Progenitor cell of endocrine pancreas (in vitro differentiated cells): ENCODE measurements at places on chromosomes 6 and 20.

- no peak for DNase-seq
Observed at GRCh38 chr6:38676236-38676973, 26.5 kb downstream of the GLO1 start.

DNA sequence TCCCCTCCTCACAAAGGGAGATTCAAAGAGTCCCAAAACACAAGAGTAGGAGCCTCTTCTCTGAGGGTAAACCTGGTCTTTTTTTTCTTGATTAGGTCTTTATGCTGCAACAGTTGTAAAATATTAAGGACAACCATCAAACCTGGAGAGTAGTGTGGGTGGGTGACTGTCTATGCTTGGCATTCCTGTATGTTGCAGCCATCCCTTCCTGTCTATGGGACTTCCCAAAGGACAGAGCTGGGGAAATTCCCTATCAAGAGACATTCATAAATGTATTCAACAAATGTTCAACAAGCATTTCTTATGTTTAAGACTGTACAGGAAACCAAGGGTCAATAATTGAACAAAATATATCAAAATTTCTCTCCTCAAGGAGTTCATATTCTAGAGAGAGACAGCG is 5.5 kb downstream of the BTN2A2 start:
- no peak for DNase-seq

DNA sequence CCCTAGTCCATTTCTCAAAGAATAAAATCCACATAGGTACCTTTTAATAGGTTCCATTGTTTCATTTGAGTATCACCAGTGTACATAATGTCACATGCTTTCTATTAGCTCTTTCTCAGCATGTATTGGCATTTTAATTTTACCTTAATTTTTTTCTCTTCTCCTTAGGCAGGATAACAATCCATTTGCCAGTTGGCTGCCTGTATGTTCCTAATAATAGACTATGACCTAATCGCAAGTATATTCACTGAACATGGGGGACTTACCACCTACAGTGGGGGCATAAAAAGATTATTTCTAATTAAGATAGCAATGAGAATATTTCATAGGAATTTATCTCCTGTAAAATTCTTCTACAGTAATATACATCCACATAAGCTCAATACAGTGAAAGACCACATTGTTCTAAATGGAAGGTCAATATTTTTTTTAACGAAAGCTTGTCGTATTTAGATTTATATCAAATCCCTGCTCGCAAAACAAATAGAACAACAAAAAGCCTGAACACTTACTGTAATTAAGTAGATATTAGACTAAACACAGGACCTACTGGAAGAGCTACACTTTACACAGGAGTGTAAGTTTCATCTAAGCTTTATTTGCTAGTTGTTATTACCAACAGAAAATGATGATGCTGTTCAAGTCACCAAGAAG is 76.4 kb downstream of the OGFRL1 start:
- DNase-seq: no peak

DNA sequence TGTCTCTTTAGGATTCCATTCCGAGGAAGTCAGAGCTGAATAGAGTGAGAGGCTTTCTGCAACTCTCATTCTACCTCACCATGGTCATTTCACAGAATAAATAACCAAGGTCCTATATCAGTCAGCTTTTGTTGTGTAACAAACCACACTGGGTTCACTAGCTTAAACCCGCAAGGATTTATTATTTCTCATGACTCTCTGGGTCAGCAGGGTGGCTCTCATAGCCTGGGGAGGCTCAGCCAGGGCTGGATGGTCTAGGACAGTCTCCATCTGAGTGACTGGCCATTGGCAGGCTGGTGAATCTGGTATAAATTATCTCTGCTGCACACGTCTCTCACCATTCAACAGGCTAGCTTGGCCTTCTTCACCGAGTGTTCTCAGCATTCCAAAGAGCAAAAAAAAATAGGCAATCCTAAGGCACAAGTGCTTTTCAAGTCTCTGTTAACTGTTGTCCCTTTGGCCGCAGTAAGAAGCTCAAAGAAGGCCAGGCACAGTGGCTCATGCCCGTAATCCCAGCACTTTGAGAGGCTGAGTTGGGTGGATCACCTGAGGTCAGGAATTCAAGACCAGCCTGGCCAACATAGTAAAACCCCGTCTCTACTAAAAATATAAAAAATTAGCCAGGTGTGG is 39.7 kb downstream of the ISM1 start:
- DNase-seq: no peak

- no peak for DNase-seq
Observed at GRCh38 chr20:3987296-3987695, 28.1 kb downstream of the RNF24 start.

DNA sequence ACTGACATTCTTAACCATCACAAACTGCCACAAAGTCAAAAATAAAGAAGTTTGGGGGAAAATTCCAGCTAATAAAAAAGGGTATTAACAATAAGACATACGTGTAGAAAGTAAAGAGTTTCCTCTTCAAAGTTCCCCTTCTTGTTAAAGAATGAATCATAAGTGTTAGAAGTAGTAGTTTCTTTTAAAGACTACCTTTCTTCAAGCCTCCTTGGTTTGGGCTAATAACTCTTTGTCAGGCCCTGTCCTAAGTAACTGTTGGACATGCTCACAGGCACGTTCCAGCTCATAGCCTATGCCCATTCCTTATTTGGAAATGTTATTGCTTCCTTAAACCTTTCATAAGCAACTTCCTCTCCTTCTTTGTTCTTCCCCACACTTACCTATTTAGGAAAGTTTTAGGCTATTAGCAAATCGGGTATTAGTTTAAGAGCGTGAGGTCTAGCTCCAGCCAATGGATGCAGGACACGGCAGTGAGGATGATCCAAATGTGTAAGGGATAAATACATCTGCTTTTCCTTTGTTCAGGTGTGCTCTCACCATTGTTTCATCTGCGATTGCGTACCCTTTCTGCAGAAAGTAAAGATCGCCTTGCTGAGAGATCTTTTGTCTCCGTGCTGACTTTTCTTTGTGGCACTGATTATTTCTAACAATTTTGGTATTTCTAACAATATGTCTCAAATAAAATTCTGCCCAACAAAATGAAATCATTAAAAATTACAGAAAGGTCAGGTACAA is 64.9 kb downstream of the CHD6 start:
- no peak for DNase-seq

- no peak for DNase-seq
Observed at GRCh38 chr6:16752206-16752866, 8.9 kb downstream of the ATXN1 start.

DNA sequence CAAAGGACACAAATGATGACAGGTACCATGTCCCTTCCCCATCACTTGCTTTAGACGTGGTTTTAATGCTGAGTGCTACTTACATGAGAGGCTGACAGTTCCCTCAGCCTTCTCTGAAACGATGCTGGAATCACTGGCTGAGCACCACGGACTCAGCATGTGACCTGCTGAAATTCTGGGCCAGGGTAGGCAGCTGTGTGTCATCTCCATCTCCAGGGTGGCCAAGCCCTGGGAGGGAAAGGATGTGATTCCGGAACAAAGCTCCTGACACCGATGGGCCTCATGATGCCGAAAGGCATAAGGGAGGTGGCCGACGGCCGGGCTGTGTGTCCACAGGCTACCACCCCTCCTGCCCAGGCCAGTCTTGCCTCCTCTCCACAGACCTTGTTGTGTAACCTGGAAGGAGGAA is 184.3 kb upstream of the CST7 start:
- DNase-seq: peak; percentile 7

GRCh38 chr6:42532038-42532669 is 31.7 kb upstream of the UBR2 start:
- no peak for DNase-seq

DNA sequence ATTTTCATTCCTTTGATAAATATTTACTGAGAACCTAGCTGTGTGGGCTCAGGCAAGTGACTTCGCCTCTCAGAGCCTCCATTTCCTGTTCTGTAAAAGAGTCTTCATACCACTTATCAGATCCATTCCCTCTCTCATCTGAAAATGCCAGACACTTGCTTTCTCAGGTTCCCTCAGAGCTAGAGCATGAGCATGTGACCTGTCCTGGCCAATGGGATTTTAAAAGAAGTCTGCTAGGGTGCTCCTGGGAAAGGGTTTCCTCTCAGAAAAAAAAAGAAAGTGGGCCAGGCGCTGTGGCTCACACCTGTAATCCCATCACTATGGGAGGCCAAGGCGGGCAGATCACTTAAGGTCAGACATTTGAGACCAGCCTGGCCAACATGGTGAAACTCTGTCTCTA is 5.3 kb downstream of the KCNB1 start:
- no peak for DNase-seq

DNA sequence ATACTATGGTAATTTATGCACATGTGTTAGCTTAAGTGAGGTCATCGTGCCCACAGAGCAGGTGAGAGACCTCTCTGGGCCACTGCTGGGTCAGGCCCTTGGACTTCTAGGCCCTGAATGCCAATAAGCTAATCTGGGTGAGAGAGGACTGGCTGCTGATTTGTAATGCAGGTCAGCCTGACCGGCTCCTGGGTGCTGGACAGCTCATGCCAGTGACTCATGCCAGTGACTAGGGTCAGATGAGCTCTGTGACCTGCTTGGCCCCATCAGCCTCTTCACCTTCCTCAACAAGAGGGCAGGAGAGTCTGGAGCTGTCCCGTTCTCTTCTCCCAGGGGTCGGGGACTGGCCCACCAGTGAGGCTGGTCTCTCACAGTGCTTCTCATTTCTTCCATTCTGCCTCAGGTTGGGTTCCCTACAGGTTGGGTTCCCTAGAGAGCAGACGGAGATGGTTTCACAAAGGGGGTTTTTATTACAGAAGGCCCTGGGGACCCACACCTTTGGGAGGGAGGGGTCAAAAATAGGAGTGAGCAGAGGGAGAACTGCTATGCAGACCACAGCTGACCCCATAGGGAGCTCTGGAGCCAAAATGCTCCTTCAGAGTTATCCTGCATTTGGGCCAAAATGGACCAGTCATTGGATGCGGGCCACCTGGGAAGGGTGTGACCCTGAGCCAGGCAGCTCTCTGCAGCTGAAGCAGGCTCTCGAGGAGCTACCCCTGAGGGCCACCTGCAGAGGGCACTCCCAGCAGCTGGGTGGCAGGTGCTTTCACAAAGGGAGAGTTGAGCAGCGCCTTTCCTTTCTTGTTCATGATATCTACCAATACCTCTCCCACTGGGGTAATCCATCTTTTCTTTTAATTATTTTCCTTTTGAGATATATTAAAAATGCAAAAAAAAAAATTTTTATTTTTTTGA is 2.2 kb upstream of the OXT start:
- no peak for DNase-seq

- no peak for DNase-seq
Observed at GRCh38 chr6:126811321-126811720, 307.1 kb upstream of the RSPO3 start.

DNA sequence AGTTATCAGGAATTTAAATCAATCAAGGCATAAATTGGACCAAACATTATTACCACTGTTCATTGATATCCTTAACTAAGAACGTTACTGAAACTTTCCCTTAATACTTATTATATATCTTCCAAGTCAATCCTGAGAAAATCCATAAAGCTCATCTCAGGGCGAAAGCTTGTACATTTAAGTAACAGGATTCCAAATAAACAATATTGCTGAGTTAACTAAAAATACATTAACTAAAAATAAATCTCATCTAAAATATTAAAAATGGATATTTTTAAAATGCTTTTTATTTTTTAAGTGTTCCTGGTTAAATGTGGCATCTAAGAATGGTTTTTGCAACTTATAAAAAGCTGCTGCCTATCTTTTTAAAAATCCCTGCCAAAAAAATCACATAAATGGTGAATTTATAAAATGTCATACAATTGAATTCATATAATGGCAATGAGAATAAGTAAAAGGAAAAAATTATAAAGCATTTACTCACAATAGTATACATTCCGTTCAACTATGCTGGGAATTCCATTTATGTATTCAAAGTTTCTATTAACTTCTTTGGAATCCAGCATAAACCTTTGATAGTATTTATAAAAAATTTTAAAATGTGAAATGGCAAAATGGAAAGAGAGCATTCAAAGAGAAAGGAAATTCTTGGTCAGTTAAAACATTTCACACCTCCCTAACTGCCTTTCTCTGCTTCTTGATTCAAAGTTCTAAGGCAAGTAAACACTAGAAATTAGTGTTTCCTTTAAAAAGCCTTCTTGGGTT is 20.8 kb upstream of the GMDS start:
- no peak for DNase-seq

- peak; percentile 44 for DNase-seq
Observed at GRCh38 chr20:5400164-5400762, 83.5 kb upstream of the PROKR2 start.
